ENCODE measurements at places on chromosomes 3 and 15. TPM values are rescaled to one million over a fixed set of nuclear protein-coding genes. Genes with fewer than 3 reads are reported as not detected.

MYZAP gene
- polyA plus RNA-seq = 67.2 TPM

APEH gene
- polyA plus RNA-seq = 90.4 TPM

NTRK3 gene
- polyA plus RNA-seq = 6.9 TPM

FGF12 gene
- polyA plus RNA-seq = 10.7 TPM

GALNT15 gene
- polyA plus RNA-seq = 0.97 TPM

LMAN1L gene
- not detected for polyA plus RNA-seq

SLC51B gene
- 13.1 TPM for polyA plus RNA-seq

ARHGEF26 gene
- 29.7 TPM for polyA plus RNA-seq

GRAMD2A gene
- polyA plus RNA-seq = 7.6 TPM

ZKSCAN7 gene
- polyA plus RNA-seq = 19.4 TPM

OR5K2 gene
- polyA plus RNA-seq = 0.18 TPM
